AG09309 (cell line): ENCODE measurements at places on chromosomes 11 and 22.

DNA sequence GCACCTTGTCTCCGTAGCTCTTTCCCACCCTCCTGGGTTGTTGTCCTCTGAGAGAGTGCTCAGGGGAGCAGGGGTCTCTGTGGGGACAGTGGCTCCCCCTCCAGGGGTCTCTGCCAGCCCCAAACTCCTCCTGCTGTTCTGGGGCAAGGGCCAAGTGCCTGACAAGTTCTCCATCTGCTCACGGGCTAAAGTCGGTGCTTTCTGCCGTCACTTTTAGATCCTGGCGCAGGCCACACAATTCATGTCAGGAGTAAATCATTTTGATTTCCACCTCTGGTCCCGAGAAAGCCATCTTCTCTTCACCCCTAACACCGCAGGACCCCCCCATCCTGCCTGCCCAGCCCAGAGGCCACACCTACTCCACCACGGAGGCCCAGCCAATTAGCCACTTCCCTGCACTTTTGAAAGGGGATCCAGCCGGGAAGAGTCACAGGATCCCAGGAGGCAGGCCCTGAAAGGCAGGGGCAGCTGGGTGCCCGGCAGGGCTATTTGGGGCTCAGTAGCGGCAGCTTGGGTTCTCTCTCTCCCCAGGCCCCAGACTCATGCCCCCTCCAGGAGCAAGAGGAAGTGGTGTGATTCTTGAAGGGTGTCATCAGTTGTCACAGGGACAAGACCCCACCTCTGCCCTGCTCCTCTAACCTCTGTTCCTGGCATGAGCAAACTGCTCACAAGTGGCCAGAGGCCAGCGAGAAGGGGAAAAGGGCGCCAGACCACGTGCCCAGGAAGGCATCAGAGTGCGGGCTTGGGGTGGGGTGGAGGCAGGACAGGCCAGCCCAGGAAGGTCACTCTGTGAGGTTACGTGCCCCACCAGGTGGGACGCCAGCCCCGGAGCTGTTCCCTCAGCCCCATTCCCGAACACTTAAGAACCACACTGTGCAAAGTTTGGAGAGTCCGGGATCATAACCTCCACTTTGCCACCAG is 1.3 kb downstream of the MACROD1 start:
- no peak for DNase-seq

- DNase-seq = no peak
Observed at GRCh38 chr22:33247758-33248157, 189.6 kb upstream of the SYN3 start.

- no peak for DNase-seq
Observed at GRCh38 chr11:88152381-88152780, 22.9 kb downstream of the RAB38 start.

DNA sequence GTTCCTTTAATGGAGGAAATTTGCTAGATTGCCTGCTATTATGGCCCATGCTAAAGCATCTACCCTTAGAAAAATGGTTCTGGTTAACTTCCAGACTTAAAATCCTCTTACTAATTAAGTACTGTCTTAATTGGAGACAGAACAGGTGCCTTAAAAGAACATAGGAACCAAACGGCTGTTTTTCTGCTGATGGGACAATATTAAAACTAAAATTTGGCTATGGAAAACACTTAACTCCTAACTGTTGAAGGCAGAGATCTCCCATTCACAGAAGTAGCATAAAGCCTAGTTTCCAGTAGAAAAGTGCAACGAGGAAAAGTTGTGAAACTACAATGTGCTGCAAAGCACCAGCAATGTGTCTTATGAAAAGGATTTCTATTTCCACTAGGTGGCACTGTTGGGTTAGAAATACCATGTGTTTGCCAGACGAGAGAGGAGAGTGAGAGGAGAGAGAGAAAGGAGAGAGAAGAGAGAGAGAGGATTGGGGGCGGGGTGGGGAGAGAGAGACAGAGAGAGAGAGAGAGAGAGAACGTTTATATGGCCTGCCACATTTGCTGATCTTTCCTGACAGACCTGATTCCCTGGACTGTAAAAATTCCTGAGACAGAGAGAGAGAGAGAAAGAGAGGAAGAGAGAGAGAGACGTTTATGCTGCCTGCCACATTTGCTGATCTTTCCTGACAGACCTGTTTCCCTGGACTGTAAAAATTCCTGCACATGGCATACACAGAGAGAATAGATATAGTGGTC is 51.5 kb downstream of the FAM181B start:
- peak; percentile 57 for DNase-seq

DNA sequence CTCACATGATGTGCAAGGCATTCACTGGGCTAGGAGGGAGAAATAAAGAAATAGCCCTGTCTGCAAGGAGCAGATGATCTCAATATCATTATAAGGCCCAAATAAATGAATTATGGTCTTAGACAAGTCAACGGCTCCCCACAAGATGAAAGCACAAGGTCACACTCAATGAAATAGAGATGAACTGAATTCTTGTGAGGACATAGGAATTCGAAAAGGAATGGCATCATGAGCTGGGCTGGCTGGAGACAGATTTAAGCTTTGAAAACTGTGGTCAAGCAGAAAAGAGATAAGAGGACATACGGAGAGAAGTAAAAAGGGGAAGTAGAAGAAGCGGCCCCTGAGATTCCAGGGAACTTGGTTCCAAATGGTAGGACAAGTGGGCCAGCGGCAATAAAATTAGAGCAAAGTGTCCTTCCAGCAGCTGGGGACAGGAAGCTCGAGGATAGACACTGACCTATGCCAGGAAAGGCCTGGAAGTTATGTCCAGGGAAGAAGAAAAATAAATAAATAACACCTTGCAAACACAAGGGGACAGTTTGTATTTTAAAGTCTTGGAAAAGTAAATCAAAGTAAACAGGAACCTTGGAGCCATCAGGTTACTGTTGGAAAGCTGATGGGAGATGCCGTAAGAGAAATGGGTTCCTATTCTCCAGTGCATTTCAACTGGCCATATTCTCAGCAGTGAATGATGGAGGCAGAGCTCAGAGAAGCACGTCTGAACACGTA is 37.8 kb downstream of the GALNT18 start:
- DNase-seq = no peak

DNA sequence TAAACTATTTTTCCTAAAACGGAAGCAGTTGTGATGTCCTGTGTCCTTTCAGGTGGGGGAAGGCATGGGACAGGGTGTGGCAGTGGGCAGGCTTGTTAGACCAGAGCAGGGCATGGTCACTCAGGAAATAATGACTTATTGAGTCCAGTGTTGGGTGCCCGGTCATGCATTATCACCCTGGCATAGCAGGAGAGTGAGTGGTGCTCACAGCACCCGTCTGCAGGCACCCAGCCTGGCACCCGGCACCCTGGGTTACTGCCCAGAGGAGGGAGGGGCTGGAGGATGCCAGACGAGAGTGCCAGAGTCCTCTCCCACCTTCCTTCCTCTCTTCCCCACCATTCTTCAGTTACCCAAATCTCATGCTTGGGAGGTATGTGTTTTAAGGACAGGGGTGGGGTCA is 59.1 kb downstream of the ST3GAL4 start:
- DNase-seq = no peak

DNA sequence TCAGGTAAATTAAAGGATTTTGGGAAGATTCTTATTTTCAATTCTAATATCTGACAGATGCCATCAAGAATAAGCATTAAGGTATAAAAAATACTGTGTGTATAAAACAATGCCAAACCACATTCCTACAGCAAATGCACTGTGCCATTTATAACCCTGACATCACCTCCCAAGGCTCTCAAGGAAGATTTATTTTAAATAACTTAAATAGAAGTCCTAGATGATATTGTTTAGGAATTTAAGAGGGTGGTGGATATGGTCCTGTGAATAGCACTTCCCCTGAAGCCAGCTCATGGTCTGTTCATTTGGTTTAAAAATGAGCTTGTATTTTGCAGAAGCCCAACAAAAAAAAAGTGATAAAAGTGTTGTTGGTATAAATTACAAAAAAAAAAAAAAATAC is 32.1 kb downstream of the PPIL2 start:
- no peak for DNase-seq

DNA sequence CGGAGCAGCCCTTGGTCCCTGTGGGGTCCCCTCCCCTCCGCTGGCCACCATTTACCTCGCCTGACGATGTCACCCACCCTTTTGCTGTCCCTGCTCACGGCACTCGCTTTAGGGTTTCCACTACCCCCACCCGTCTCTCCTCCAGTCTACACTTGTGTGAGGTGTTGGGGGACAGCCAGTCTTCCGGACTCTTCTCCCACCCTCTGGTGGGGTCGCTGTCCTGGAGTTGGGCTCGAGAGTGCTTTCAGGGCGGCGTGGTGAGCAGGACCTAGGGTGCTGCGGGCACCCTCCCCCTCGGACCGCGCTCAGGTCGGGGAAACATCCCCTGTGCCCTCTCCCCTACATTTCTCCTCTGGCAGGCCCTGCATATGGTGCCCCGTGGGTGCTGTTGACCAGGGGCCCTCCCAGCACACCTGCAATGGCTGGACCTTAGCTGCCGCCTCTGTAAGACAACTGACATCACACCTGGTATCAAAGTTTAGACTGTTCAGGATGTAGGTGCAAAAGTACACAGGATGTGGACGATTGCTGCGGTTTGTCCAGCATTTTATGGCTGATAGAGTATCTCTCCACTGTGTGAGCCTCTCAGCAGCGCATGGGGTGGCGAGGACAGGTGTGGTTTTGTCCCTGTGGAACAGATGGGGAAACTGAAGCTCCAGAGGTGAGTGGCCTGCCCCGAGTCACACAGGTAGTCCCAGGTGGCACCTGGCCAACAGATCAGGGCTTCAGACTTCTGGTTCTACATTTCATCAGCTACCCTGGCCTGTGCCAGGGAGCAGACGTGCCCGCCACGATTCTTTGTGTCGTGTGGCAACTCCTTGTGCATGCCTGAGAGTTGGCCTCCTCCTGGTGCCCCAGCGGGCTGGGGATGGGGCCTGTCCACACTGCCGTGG is 1.2 kb downstream of the GRK2 start:
- no peak for DNase-seq

DNA sequence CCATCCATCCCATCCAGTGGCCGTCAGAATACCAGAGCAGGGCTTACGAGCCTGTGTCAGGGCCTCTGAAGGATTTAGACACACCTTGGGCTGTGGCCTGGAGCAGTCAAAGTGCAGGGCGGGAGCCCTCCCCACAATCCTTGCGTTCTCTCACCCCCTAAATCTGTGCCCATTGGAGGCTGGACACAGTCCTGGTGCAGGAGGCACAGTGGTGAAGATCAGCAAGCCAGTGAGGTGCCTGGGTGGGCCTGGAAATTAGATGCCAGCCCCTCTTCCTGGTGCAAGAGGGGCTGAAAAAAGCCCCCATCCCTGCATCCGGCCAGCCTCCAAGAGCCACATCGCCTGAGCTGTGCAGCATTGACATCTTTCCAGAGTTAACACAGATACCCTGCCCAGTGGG is 1045.8 kb downstream of the TBC1D22A start:
- no peak for DNase-seq

GRCh38 chr11:64627371-64627770 is 36.4 kb downstream of the SLC22A12 start:
- DNase-seq = no peak

DNA sequence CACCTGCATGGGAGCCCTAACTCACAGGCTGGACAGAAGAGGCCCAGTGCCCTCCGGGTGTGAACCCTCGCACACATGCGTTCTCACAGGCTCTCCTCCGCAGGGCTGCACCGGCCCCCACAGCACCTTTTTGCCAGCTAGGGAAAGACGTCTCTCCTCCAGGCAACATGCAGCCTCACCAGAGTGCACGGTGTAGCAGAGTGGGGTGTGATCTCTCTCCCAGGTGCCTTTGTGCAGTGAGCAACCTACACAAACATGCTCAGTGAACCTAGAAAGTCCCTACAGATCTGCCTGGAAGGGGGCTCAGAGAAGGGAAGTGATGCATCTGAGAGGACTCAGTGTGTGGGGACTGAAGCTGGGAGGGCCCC is 3.7 kb upstream of the CARNS1 start:
- no peak for DNase-seq

GRCh38 chr11:126815111-126815510 is 185.5 kb downstream of the KIRREL3 start:
- DNase-seq = no peak

GRCh38 chr11:75919525-75919924 is 104.5 kb downstream of the UVRAG start:
- DNase-seq = no peak

- DNase-seq = no peak
Observed at GRCh38 chr11:111913031-111913861, 712 bp downstream of the HSPB2 start.

DNA sequence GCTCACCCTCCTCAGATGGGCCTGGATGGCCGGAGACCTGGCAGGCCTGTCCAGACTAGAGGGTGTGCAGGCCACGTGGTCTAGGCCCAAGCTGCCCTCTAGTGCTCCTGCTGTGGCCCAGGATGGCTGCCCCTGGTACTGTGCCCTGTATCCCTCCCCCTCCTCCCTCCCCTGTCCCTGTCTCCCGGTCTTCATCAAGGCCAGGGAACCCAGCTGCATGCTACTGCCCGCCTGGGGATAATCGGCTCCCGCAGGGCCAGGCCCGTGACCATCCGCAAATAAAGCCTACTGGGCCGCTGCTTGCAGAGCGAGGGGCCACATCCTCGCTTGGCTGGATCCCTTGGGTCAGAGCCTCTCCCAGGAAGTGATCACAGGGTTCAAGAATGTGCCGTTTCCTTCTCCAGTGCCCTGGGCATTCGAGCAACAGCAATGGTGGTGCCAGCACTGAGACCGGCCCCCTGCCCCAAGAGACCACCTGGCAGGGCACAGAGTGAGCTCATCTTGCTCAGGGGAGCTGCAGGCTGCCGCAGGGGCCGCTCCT is 51.1 kb downstream of the WNT7B start:
- no peak for DNase-seq

- DNase-seq = no peak
Observed at GRCh38 chr22:39238561-39238960, 6.2 kb downstream of the PDGFB start.

DNA sequence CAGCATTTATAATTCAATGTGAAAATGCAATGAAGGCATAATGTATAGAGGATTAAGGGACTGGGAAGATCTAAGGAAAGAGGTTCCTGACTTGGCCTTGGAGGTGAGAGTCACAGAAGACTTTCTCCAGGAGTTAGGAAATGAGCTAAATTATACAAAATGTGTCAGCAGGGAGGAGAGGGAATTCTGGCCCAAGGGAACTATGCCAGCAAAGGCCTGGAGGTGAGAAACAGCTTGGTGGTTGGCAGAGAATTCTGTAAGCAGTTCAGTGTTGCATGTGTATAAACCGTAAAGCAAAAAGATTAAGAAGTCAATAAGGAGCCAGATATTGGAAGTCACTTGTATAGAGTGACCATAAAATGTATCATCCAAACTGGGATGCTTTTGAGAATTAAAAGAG is 142.2 kb upstream of the SESN3 start:
- DNase-seq = no peak

GRCh38 chr11:783581-784015 is 6.3 kb downstream of the CEND1 start:
- peak; percentile 85 for DNase-seq

GRCh38 chr22:20071524-20071972 is 8.5 kb upstream of the DGCR8 start:
- no peak for DNase-seq

- no peak for DNase-seq
Observed at GRCh38 chr22:32564170-32565001, 89.8 kb downstream of the FBXO7 start.

DNA sequence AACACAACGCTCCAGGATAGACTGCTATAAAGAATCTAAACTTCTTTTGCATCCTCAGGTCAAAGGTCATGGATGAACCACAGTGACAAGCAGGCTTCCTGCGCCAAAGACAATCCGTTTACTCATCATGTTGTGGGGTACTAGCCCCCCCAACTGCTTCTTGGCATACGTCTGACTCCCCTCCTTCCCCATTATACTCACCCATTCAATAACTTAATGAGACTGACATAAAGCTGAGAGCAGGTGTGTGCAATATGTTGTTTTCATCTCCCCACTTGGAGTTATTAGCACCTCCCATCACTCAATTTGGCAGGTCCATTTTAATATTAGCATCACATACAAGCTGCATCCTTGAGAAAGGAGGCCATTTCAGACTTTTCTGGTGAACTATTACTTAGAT is 157.1 kb downstream of the CADM1 start:
- DNase-seq = no peak
